ENCODE measurements at places on chromosomes 16 and 17. TPM values are rescaled to one million over a fixed set of nuclear protein-coding genes. Genes with fewer than 3 reads are reported as not detected.

CCDC92B gene
- total RNA-seq: not detected

MT4 gene
- not detected for total RNA-seq

ABCA6 gene
- 100 TPM for total RNA-seq

ZNF19 gene
- 1.6 TPM for total RNA-seq

SULT1A2 gene
- 0.07 TPM for total RNA-seq

NPB gene
- 0.20 TPM for total RNA-seq

LGALS9B gene
- total RNA-seq: not detected

DNA sequence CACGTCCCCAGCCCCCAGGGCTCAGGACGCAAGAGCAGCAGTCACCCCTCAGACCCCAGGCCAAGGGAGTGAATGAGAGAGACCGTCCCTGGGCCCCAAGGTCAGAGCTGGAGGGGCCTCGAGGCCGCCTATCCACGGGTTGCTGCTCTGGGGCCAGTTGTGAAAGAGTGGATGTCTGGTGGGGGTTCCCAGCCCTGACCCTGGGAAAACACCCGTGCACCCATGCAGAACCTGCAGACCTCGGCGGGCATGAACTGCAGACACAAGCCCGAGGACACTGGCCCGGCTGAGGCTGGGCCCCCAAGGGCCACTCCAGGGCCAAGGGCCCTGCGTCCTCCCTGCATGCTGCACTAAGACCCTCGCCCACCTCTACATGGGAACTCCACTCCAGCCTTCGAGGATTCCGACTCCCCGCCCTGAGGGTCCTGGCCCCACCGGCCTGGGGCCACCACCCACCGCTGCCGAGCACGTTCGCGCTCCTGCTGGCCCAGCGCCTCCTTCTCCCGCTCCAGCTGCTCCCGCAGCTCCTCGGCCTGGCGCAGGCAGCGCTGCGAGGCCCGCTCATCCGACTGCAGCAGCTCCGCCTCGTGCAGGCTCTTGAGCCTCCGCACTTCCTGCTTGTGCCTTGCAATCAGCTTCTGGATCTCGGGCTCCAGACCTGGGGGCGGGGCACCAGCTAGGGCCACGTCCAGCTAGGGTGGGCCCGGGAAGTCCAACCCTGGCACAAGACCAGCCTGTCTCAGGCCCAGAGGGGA, 27.6 kb upstream of the AATK start:
- DNase-seq: no peak

- DNase-seq: no peak
Observed at GRCh38 chr16:12239226-12239625, 262.7 kb downstream of the SNX29 start.

- DNase-seq: no peak
Observed at GRCh38 chr17:80270104-80270503, 9.5 kb downstream of the RNF213 start.

DNA sequence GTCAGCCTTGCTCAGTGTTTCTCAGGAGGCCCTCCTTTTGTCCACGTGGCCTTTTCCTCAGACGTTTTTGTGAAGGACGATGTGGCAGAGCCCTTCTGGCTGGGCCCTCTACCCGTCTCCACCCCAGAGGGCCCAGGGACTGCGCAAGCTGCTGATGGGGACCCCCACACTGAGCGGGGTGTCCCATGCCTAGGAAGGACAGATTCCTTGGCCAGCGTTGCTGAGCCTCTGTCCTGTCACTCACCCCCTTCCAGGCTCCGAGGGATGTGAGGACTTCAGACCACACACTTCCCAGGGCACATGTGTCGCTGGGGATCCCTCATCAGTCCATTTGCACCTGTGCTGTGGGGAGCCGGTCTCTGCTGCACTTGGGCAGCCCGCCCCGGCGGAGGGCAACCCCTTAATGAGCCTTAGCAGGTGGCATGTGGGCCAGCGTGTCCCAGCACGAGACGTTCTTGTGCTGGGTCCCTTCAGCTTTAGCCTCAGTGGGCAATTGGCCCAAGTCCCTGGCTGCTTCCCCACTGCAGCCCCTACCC, 48.3 kb downstream of the NT5M start:
- no peak for DNase-seq

DNA sequence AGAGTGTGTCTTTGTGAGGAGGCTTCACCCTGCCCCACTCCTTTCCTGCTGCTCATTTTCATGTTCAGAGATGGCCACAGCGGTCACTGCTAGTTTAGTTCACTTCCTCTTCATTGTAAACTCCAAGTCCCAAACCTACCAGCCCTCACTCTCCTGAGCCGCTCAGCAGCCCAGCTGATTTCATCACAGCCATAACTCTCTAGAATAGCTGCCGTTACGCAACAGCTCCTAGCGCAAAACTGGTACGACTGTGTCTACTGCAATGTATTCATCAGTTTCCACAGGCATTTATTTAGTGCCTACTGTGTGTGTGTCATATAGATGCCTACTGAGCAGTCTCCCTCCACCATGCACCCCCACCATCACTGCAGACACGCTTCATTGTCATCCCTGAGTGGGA, 233.5 kb upstream of the RPL38 start:
- DNase-seq: no peak

GRCh38 chr17:43825567-43825966, 7.4 kb downstream of the MPP3 start:
- DNase-seq: no peak

DNA sequence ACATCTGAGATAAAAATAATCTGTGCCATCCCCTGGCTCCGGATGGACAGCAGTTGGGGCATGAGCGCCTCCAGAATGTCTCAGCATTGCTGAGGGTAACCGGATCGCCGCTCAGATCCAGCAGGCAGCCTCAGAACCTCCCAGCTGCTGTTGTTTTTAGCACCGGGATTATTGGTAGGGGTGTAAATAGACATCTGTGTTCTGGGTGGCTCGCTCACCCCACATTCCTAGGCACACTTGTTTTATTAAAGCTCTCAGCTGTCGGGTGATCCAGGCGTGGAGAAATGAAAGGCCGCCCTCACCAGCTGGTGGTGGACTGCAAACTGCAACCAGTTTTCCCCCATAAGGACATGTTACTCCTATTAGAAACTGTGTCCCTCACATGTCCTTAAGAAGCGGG, 32.1 kb downstream of the MYH3 start:
- DNase-seq: no peak

DNA sequence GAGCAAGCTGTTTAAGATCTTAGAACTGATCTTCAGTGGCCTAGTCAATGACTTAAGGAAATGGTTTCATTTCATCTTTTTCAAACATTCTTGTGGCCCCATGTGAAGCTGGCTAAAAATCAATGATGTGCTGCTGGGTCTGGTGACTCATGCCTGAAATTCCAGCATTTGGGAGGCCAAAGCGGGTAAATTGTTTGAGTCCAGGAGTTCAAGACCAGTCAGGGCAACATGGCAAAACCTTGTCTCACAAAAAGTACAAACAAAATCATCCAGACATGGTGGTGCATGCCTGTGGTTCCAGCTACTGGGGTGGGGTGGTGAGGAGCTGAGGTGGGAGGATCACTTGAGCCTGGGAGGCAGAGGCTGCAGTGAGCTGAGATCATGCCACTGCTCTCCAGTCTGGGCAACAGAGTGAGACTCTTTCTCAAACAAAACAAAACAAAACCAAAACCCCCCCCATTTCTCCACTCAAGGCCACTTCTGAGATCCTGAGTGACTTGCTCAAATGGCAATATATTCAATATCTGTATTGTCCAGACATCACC, 17.4 kb upstream of the COL1A1 start:
- no peak for DNase-seq

GRCh38 chr17:82242977-82243647, 14.3 kb downstream of the SLC16A3 start:
- DNase-seq: no peak
